ENCODE measurements at places on chromosomes 12 and 14.

GRCh38 chr12:5614256-5614655, 182.3 kb downstream of the NTF3 start:
- DNase-seq = no peak

GRCh38 chr12:96045566-96045965, 10.2 kb upstream of the LTA4H start:
- DNase-seq = no peak

DNA sequence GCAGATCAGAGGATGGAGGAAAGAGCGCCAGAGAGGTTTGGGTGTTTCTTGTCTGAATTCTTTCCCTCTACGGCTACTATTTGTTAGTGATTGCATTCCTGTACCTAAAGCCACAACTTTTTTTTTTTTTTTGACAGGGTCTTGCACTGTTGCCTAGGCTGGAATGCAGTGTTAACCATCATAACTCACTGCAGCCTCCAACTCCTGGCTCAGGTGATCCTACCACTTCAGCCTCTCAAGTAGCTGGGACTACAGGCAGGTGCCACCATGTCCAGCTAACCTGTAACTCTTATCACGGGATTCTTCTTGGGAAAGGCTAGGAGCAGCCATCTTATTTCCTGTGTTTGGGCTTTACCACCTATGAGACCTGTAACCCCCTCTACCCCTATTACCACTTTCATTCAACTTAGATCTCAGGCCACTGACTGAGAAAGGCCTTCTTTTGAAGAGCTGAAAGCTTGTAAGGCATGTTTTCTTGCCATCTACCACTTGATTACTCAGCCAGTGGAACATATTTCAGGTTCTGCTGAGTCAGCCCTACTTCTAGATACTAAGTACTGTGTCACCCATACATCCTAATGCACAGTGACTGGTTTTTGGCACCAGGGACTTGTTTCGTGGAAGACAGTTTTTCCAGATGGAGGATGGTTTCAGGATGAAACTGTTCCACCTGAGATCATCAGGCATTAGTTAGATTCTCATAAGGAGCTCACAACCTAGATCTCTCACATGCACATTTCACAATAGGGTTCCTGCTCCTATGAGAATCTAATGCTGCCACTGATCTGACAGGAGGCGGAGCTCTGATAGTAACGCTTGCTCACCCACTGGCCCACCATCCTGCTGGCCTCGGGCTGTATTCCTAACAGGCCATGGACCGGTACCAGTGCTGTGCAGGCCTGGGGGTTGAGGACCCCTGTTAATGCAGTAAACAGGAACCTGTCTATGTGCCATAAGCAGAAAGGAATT, 6.9 kb downstream of the VEZT start:
- DNase-seq = no peak

DNA sequence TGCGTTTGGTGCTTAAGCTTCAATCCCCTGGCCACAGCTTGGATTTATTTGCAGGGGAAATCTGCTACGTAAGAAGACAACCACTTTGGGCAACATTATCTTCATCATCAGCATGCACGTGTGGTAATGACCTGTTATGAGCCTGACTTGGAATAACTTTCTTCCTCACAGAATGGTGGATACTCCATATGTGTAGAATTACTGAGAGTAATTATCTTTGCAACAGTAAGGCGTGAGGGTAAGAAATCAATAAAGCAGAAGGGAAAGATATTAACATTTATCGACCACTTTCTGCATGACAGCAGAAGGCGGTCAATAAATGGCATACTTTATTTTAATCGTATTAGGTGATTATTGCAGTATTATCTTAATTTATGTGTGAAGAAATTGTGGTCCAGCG, 152.7 kb downstream of the RGS6 start:
- DNase-seq = no peak

GRCh38 chr14:64190974-64191502, 103.1 kb downstream of the ESR2 start:
- no peak for DNase-seq

GRCh38 chr12:28489246-28489645, 299.0 kb downstream of the CCDC91 start:
- no peak for DNase-seq

DNA sequence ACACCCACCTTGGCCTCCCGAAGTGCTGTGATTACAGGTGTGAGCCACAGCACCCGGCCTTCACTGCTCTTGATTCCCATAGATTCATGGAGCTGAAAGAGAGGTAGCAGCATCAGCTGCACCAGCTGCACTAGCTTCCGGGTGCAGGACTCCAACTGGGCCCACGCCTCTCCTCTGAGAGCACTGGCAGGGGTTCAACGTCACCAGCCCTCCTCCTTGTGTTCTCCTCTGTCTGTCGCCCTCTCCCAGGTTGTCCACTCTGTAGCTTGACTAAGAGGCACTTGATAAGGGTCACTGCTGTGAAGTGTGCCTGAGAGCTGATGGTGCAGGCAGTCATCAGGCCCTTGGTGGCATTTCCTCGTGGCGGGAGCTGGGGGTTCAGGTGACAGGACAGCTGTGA, 28.3 kb downstream of the MLXIP start:
- DNase-seq = no peak

DNA sequence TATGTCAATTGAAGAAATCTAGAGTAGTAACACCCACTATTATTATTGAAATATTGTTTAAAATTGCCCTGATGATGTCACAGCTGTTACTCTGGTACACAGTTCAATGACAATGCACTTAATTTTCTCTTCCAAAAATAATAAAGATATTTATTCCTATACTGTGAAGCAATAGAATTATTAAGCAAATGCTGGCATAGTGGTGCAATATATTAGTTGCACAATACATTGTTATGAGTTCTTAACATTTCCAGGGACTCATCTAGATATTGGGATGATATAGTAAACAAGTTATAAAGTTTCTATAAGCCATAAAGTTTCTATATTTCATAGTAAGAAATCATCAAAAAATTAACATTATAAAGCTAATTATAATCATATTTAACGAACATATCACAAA, 897.8 kb downstream of the LRFN5 start:
- no peak for DNase-seq

DNA sequence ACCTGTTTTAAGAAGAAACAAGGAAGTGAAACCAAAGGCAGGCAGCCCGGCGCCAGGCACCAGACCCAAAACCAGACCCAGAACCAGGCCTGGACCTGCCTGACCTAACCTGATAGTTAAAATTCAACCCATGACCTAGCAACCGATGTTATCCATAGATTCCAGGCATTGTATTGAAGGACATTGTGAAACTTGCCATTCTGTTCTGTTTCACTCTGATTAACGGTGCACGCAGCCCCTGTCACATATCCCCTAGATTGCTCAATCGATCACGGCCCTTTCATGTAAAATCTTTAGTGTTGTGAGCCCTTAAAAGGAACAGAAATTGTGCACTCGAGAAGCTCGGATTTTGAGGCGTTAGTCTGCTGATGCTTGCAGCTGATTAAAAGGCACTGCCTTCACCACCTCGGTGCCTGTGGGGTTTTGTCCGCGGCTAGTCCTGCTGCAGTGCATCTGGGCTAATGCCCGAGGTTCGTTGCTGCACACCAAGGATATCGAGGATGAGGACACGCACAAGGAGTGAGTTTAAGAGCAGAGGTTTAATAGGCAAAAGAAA, 262.5 kb upstream of the TMEM132C start:
- DNase-seq = no peak

DNA sequence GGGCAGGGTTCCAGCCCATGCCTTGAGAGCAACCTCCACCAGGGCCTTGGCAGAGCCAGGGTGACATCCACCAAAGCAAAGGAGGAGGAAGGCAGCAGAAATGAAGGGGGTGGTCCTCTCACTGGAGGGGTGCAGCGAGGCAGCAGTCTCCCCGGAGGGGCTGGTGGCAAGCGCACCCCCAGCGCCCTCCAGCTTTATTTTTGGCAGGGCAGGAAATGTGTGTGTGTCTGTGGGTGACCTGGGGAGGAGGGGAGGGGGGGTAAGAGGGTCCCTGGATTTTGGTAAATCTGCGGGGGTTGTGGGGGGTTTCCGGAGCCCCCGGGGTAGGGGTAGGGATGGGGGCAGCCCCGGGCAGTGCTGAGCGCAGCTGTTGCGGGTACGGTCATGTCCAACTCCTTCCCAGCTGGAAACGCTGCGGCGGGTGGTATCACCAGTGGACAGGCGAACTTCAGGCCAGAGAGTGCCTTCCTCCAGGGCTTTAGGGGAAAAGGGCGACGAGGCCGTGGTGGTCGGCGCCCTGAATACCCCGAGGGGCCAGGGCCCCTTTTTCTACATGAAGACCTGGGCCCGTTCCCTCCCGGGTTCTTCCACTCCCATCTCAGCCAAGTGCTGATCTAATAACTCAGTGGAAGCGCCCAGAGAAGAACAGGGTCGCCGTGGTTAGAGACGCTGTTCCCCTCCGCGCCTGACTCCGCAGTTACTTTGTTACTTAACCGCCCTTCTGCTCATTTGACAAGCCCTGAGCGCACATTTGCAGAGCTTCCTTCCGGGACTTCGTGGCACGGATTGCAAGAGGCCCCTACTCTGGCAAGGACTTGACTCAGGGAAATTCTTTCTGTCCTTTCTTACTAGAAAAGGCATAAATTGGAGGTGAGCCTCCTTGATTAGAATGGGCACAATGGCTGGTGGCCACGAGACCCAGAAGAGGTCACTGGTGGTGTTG, 55.2 kb downstream of the FOS start:
- DNase-seq = peak; percentile 19

GRCh38 chr14:81406863-81407262, 6.7 kb upstream of the STON2 start:
- DNase-seq = no peak

GRCh38 chr12:59446116-59446515, 149.7 kb upstream of the SLC16A7 start:
- no peak for DNase-seq

DNA sequence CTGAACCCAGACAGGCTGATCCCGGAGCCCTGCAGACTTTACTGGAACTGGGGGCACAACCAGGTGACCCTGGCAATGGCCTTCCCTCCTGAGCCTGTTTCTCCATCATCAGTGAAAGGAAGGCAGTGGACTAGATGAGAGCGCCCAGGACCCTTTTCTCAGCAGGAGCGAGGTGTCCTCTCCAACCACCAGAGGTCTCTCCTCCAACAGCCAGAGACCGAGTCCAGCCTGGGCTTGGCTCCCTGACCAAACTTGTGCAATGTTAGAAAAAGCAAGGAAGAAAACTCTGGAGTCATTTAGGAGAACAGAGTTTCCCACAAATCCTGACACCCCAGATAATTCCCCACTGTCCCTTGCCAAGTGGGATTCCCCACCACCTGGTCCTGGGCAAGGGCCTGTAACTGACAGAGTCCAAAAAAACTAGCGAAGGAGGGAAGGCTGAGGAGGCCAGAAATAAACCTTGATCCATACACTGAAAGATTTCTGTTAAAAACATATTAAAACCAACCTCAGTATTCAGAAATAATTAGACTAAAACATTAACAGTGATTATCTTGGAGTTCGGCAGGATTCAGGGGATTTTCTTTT, 9.0 kb downstream of the RPS6KL1 start:
- no peak for DNase-seq

DNA sequence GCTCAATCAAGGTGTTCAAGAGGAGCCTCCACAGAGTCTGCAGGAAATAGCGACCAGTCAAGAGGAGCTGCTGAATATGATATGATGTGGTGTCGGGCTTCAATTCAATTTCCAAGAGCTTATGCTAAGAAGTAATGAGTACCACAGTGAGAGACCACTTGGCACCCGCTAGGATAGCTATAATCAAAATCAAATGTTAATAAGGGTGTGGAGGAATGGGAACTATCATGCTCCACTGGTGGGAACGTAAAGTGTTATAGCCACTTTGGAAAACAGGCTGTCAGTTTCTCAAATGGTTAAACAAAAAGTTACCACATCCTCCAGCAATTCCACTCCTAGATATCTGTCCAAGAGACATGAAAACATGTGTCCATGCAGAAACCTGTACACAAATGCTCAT, 6.7 kb downstream of the POLR3B start:
- no peak for DNase-seq

GRCh38 chr12:9792185-9792900, 31.6 kb upstream of the CD69 start:
- no peak for DNase-seq

DNA sequence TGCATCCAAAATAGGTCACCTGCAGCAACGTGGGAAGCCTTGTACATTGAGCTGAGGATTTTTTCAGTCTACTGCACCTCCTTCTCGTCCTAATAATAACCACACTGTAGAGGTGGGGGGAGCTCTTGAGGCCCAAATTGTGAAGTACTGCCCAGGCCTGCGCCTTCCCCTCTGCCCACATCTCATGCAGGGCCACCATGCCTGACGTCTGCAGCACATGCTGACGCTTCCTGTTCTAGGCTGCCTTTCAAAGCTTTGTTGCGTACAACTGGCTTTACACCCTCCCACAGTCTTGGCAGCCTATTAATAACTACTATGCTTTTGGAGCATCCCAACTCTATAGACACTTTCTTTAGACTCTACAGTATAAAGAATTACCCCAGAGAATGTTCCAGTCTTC, 26.5 kb upstream of the TTC7B start:
- no peak for DNase-seq

DNA sequence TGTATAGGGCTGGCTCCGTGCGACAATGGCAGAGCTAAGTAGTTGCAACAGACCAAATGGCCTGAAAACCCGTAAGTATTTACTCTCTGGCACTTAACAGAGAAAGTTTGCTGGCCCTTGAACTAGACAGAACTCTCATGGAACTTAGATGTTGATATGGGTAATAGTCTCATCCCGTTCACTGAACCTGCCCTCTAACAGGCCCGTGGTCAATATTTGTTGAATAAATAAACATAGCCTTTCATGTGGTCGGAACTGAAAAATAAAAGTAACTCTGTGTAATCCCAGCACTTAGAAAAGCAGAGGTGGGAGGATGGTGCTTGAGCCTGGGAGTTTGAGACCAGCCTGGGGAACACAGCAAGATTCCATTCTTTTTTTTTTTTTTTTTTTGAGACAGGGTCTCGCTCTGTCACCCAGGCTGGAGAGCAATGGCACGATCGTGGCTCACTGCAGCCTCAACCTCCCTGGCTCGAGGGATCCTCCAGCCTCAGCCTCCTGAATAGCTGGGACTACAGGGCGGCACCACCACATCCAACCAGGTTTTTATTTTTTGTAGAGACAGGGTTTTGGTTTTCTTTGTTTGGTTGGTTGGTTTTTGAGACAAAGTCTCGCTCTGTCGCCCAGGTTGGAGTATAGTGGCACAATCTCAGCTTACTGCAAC, 29.7 kb downstream of the KDM2B start:
- no peak for DNase-seq

DNA sequence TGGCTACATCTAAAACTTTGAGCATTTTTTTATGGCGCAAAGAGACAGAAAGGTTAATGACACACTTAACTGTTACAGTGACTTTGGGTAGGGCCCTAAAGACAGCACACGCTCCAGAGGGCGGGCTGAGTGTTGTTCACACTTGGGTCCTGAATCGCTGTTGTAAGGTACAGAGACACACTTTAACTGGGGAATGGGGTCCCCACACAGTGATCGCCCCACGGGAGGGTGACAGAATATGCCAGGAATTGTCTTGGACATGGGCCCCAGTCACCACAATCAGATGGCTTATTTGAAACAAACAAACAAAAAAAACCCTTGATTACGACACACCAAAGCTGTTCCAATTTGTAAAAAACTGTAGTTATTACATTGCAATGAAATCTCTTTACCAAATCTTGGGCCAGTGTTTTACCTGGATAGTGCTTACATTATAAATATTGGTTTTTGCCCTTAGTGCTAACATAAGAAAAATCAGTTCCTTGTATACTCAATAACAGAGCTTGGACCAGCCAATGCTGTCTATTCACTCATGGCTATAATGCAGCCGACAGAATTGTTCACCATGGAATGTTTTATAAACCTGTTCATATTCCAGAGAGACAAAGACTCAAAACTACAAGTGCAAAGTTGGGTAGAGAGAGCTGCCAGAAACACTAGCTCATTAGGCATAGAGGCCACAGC, 28.3 kb downstream of the KCTD10 start:
- no peak for DNase-seq

All from stimulated activated CD4-positive, alpha-beta T cell treated with anti-CD3 and anti-CD28 coated beads, Interleukin-12 subunit alpha, Interleukin-12 subunit beta, amount 100 ng/mL, for 24 hours (primary cell).